NCI-H446 treated with DMSO at 0.1 percent for 48 hours (cell line): ENCODE measurements at places on chromosomes 5 and 9.
A peak's percentile ranks its signal among the peaks of the same experiment; 100 is the strongest.

DNA sequence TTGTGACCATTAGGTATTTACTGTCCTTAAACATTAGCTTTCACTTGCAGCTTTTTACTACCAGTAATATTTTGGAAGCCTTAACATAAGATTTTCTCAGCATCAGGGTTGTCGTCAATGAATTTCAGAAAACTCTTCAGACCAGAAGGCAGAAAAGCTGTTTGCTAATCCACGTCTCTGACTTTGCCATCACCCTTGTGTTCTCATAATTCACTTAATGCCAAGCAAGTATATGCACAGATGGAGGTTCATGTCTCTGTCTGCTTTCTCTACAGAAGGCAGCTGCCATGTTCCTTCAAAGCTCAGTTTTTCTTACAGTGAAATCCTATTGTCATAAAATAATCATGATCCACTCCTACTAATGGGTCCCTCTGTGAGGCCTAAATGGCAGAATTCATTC, 37.7 kb upstream of the LRRC19 start:
- DNase-seq, result no peak

DNA sequence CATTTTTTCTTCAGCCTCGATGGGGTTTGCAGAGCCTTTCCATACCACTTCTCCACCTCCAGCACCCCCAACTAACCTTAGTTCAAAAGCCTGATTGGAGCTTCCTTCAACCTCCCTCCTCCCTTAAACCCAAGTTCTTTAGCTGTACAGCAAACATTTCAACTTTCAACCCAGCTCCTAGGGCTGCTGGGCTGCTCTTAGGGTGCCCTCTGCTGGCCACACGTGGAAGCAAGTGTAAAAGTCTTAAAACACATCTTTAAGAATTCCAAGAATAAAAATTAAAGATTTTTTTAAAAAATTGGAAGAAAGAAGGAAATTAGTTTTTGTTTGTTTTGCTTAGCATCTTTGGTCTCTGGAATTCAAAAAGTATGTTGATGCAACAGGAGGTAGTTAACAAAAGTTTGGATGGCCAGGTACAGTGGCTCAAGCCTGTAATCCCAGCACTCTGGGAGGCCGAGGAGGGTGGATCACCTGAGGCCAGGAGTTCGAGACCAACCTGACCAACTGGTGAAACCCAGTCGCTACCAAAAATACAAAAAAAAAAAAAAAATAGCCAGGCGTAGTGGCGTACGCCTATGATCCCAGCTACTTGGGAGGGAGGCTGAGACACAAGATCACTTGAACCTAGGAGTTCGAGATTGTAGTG, 15.5 kb upstream of the HSD17B3 start:
- no peak for DNase-seq

DNA sequence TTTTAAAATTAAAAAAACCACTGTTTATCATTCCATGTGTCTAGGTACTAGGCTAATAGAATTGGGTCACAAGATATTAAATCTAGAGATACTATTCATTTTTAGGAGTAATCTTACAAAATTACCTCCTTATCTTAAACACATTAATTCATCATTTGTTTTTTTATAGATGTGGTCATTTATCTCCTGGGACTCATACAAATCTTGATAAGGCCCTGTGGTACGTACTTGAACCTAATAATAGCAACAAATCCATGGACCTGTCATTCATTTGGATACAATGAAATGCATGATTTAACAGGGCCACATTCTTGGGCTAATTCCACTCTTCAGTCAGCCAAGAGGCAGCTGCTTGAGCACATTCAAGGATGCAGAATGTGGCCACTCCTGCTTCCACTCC, 66.4 kb upstream of the MARCHF11 start:
- DNase-seq, result no peak

DNA sequence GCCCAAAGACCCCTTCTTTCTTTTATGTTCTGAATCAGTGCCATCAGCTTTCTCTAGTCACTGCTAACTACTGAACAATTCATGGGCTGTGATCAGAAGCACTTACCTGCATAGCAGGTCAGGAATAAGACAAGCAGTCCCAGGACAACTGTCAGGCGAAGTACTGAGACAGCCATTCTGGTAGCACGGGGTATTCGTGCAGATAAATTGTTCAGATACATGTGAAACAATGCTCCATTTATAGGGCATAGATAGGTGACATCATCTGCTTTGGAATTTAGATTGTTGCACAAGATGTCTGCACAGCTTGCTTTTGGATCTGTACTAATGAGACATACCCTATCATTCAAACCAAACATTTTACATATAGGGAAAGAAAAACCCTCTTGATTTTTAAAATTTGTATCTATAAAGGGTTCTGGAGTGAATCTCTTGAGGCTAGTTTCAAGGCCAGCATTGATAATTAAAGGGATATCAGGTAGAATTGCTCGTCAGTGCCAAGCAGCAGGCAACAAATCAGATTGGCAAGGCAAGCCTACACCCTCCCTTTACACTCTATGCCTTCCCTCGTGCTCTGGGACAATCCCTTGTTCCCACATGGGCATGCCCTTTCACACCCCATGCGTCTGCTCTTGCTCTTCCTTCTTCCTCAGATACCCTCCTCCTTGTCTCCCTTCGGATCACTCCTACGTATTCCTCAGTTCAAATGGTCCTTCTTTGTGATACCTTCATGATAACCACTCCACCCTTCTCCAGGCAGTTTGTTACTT, at the start of gene C5orf46:
TSS of gene C5orf46 (minus strand) at position 213 of the 770 bp plus-strand sequence. CDS start at position 176, 37 bp downstream.
- DNase-seq, result no peak

GRCh38 chr9:134236001-134236421, 71.6 kb upstream of the RNU6ATAC start:
- DNase-seq, result no peak

DNA sequence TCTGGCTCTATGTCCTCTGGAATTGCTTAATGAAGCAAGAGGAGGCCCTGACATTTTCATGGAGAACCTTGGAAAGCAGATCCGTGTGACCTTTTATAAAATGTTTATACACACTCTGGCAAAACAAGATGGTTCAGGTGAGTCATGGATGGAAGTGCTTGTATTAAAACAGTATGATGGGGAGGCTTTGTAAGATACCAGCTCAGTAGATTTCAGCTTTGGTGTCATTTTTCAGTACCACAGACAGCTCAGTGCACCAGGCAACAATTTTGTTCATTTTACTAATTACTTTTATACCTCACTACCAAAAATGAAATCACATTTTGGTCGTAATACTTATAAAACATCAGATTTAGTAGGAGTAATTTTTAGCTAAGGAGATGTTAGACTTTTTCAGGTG, 5.2 kb downstream of the KCNN2 start:
- no peak for DNase-seq

- DNase-seq, result no peak
Measured at GRCh38 chr9:18588002-18588401, 114.0 kb downstream of the ADAMTSL1 start.

- DNase-seq, result no peak
Measured at GRCh38 chr5:167001246-167001645, 1290.2 kb upstream of the WWC1 start.

DNA sequence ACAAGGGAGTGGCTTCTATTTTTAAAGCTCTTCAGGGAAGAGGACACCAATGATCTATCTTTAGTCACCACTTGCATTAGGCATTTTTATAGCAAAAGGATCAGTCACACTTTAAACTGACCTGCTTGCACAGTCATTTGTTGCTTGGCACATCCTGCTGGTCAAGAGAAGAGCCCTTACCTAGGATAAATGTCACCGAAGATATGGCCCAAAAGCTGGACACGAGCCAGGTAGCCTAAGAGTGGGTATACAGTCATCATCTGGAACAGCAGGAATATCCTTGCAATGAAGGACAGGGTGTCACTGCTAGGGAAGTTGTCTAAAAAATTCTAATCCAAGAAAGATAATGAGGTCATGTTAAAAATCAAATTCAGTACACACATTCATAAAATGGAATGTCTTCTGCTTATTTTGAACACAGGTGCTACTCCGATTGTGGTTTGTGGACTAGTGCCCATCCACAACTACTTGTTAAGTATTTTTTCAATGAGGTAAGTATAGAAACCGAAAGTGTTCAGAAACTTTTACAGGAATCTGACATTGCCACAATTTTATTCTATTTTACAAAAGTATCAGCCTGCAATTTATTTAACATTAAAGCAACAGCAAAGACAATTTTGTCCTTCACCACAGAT, 78.4 kb downstream of the SLC38A9 start:
- DNase-seq, result no peak

DNA sequence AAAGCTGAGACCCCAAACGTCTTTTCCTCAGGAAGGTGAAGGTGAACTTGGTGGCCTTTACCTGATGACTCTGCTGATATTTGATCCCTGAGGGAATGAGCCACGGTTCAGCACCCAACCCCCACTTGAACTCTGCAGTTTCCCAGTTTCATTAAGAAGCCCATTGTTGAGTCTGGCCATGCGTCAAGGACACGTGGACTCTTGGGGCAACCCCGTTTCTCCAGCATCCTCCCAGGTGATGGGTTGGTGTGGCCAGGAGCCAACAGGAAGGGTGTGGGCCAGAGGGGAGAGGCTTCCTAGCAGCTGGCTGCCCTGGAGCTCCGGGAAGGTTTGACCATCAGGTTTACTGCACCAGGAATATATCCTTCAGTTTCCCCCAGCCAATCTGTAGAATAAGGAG, 59.5 kb upstream of the GNE start:
- DNase-seq, result no peak

GRCh38 chr9:21428235-21428634, 12.0 kb upstream of the IFNA1 start:
- DNase-seq, result no peak

- DNase-seq, result no peak
Measured at GRCh38 chr5:74974451-74975091, 77.8 kb downstream of the GCNT4 start.

DNA sequence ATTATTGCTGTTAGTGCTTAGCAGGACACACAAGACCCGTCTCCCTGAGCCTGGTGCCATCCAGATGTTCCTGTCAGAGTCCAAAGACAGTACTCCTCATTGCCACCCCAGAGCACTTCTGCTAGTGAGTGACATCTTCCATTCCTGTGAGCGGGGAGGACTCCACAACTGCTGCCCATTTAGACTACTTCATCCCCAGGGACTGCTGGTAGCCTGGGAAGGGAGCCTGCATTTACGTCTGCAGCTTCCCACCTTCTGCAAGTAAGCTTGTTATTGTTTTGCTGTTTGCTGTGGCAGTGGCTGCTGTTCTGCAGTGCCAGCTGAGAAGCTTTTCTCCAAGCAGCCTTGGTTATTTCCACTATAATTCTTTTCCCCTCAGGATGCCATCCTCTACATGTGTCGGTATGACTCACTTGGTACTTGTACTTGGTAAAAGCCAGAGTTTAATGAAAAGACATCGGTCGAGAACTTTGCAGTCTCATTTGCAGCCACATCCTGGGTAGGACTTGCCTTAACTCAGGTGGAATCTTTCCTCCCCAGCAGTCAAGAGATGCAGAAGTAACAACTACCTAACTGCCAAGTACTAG, 10.6 kb upstream of the MAP1B start:
- DNase-seq, result no peak

- DNase-seq, result no peak
Measured at GRCh38 chr9:111287127-111287526, 42.9 kb downstream of the OR2K2 start.

DNA sequence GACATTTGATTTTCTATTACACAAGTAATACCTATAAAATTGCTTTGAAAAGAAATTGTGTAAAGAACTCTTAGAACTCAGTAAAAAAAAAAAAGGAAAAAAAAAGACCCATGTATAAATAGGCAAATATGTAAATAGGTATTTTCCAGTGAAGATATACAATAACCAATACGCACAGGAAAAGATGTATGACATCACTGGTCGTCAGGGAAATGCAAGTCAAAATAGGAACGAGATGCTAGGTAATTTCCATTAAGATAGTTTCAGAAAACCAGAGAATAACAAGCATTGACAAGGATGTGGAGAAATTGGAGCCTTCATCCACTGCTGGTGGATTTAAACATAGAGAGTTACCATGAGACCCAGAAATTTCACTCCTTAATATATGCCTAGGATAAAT, 708.8 kb downstream of the MTRR start:
- DNase-seq, result no peak

GRCh38 chr5:144333336-144333920, 162.8 kb downstream of the KCTD16 start:
- DNase-seq, result peak; percentile 65

DNA sequence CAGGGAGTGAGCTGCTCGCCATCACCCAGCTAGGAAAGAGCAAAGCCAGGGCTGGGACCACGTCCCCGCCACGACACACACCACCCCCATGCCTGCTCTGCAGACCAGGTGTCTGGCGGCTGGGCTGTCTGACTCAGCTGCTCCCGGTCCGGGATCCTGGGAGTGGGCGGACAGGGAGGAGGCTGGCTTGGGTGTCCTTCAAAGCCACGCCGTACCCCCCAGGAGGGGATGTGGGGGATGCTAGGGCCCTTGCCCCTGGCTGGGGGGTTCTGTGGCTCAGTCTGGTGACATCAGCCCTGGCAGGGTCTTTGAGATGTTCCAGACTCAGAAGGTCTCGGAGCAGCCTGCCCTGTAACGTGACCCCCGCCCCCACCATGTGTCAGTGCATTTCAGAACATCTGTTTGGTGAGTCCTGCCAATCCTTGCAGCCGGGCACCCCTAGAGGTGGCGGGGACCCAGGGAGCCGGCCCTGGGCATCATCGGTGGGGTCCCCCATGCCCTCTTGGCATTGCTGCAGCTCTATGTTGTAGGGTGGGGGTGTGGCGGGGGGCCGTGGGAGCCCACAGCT, 62.3 kb downstream of the HMCN2 start:
- DNase-seq, result no peak

- DNase-seq, result no peak
Measured at GRCh38 chr9:70484232-70485130, 70.0 kb upstream of the KLF9 start.

- DNase-seq, result no peak
Measured at GRCh38 chr9:104173067-104173466, 79.0 kb downstream of the SMC2 start.

DNA sequence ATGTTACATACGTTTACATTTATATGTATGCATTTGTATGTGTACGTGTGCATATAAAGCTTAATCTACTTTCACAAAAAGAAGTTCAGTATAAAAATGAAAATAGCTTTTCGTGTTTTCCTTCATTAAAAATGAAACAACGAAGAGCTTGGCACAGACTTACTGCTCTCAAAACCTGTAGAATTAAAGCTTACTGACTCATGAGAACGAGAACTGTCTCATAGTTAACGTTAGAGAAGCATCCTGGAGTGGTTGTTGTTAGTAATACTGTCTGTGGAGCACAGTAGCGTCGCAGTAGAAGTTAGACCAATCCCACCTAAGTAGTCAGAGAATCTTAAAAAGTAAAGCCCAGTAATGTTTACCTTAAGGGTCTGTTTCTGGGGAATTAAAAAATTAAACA, 1.3 kb downstream of the MAT2B start:
- DNase-seq, result no peak
